ENCODE measurements at places on chromosomes 2 and 18.

- no peak for DNase-seq
These were observed 27.1 kb downstream of the MCFD2 start for GRCh38 chr2:46888421-46888952.

GRCh38 chr18:9823805-9824473 is 61.8 kb upstream of the TXNDC2 start:
- peak; percentile 58 for DNase-seq

GRCh38 chr2:150376553-150377335 is 110.7 kb downstream of the RND3 start:
- DNase-seq: no peak

DNA sequence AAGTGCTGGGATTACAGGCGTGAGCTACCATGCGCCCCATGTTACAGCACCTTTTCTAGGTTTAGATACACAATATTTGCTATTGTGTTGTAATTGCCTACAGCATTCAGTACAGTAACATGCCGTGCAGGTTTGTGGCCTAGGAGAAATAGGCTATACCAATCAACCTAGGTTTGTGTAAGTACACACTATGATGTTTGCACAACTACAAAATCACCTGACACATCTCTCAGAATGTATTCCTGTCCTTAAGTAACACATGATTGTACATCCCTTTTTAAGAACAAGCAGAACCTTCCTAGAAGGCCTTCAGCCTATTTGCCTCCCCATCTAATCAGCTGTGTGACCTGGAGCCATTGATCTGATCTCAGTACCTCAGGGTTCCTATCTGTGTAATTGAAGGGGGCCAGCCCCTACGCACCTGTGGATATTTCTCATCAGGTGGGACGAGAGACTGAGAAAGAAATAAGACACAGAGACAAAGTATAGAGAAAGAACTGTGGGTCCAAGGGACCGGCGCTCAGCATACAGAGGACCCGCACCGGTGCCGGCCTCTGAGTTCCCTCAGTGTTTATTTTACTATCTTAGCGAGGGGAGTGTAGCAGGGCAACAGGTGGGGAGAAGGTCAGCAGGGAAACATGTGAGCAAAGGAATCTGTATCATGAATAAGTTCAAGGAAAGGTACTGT is 18.7 kb upstream of the TMBIM1 start:
- DNase-seq: no peak

DNA sequence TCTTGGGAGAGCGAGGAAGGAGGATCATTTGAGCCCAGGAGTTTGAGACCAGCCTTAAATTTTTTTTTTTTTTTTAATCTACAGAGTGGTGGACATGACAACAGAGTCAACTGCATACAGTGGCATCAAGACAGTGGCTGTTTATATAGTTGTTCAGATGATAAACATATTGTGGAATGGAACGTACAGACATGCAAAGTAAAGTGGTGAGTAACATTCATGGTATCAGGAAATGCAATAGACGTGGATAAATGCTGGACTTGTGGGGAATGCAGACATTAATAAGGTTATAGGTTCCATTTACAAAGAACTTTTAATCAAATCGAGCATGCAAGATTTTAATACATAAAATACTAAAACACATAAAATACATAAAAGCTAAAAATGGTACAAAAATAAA is 11.9 kb downstream of the WDR43 start:
- no peak for DNase-seq

GRCh38 chr2:179936654-179937053 is 70.4 kb downstream of the CWC22 start:
- peak; percentile 23 for DNase-seq

DNA sequence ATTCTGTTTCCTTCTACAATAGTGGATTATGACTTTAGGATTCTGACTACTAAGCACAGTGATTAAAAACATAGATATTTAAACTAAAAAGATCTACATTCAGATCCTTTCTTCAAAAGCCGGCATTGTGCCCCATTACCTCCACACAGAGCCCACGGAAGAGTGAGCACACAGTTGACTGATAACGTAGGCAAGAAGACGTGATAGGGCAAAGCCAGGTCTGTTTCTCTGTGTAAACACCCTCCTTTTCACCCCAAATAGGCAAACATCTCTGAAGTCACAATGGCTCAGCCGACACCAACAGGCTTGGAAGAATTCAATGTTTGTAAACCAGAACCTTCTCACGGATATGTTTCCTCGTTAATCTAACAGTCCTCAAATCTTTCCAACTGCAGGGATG is 302.9 kb downstream of the CMPK2 start:
- no peak for DNase-seq

DNA sequence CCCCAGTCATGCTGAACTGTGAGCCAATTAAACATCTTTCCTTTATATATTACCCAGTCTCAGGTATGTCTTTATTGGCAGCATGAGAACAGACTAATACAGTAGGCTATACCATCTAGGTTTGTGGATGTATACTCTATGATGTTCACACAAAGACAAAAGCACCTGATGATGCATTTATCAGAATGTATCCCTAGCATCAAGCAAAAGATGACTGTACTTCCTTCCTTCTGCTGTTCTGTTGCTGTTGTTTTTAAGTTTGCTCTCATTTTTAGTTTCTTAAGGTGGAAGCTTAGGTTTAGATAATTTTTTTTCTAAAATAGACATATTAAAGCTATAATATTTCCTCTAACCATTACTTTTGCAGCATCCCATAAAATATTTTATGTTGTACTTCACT is 12.4 kb downstream of the ZSCAN30 start:
- DNase-seq: no peak

GRCh38 chr2:241869087-241869961 is at the start of gene RTP5:
RTP5 (plus strand) TSS chr2:241869729; CDS start chr2:241869757, 28 bp downstream.
- DNase-seq: no peak

DNA sequence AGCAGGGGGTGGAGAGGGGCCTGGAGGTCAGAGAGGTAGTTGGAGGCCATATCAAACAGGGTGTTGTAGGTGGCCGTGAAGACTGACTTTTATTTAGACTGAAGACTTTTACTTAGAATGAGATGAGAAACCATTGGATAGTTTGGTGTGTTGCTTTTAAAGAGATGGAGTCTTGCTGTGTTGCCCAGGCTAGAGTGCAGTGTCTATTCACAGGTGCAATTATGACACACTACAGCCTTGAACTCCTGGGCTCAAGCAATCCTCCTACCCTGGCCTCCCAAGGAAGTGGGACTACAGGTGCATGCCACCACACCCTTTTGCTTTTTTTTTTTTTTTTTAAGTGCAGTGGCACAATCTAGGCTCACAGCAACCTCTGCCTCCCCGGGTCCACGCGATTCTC is 2.5 kb upstream of the LRPPRC start:
- DNase-seq: no peak

GRCh38 chr18:5839102-5839501 is 56.2 kb downstream of the TMEM200C start:
- no peak for DNase-seq

DNA sequence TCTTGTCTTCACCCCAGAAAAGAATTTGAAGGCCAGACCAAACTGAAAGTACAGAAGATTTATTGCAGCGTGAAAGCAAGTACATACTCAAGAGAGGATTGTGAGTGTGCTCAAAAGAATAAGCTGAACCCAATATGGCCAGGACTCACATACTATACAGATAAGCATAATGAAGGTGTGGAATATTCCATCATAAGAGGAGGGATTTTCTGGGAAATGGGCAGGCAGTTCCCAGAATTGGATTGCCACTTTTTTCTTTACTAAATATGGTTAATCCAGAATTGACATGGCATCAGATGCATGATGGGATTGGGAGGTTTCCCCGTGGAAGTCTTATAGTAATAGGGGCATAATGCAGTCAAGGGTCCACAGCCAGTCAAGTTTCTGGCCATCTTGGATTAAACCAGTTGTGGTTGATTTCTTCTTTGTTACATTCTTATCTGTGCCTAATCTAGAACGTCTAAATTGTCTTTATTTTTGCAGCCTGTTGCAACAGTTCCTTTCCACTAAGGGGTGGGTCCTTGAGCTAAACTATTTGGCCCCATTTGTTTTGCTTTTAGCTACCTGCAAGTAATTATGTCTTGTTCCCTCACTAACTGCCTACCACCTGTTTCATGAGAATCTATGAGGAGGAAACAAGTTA is 9.0 kb downstream of the SP140L start:
- DNase-seq: no peak

- no peak for DNase-seq
These were observed 44.0 kb upstream of the BIN1 start for GRCh38 chr2:127150996-127151395.

DNA sequence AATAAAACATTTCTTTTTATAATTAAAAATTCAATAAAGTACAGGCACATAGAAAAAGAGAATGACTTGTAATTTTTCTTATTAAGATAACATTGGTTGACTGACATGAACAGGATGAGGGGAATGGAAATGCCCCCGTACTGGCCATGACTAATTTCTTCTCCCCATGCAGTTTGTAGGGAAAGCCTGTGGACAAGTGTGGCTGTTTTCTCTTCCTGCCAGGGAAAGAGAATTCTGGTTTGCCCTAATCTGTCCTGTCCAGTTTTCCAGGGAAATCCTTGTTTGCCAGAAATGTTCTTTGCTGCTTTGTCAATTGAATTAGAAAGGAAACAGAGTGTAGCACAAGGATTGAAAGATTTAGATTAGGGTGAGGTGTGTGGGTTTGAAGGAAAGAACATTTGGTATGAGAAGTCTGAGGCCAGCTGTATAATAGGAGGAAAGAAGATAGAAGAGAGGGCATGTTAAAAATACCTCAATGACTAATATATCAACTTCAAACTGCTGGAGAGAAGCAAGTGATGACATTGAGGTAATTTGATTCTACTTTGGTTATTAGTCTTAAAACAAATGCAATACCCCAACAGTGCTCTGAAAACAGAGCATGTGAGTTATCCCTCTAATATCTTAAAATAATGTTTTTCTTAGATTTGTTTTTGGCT is 593.9 kb upstream of the ZNF804A start:
- no peak for DNase-seq

DNA sequence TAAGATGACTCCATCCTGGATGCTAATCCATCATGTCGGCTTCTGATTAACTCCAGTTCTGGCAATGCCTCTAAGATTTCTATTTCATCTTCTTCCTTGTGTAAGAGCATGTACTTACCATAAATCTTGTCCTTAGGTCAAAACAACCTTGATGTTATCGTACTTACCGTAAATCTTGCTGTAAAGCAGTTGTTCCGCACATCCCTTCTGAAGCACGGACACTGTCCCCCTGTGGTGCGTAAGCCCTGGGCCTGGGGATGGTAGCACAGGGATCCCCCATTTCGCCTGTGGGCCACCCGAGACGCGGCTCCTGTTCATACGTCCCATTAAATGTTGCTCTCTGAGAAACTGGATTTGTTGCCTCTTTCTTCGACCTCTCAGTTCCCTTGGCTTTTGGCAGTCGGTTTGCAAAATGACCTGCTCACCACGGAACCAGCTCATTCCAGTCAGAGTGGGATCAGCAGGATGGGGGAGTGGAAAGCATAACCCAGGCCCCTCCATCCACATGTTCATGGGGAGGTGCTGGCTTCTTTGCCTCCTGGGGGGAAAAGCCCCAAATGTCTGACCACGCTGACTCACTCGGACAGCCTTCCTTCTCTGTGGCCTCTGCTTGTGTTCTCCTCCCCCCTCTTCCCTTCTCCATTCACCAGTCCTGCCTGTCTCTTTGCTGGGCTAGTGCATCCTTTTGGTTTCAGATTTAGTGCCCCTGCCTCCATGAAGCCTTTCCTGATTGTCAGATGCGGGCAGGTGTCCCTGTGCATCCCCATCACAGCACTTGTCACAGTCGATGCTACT is 49.9 kb downstream of the RAB31 start:
- peak; percentile 4 for DNase-seq

GRCh38 chr18:58805467-58806187 is 59.0 kb upstream of the ZNF532 start:
- no peak for DNase-seq

DNA sequence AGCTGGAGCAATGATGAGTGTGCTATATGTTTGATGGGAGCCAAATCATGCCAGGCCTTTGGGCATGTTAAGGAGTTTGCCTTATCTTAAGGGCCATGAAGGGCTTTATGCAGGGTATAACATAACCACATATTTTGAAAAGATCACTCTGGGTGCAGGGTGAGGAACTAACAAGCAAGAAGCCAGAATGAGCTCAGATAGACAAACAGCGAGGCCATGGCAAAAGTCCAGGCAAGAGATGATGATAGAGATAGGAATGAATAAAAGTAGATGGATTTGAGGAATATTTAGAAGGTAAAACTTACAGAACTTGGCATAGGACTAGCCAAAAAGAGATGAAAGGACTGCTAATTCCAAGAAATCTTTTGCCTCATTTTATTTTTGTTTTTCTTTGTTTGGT is 6.7 kb downstream of the GALNT3 start:
- peak; percentile 37 for DNase-seq

- no peak for DNase-seq
These were observed 676.6 kb downstream of the TDRD15 start for GRCh38 chr2:21800356-21800755.

DNA sequence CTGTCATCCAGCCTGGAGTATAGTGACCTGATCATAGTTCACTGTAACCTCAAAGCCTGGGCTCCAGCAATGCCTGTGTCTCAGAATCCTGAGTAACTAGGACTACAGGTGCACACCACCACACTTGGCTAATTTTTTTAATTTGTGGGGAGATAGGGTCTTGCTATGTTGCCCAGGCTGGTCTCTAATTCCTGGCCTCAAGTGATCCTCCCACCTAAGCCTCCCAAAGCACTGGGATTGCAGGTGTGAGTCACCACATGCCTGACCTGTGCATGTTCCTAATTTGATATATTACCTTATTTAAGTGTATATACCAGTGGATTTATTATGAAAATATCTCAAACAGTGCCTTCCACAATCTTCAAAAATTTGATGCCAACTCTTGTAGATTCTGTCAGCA is 123.6 kb upstream of the XIRP2 start:
- DNase-seq: no peak

- no peak for DNase-seq
These were observed 100.3 kb downstream of the KLHL29 start for GRCh38 chr2:23485261-23485660.

GRCh38 chr2:158366342-158366741 is 90.2 kb downstream of the CCDC148 start:
- DNase-seq: no peak

GRCh38 chr2:222907790-222908441 is 47.1 kb downstream of the ACSL3 start:
- DNase-seq: peak; percentile 22

GRCh38 chr2:224524657-224525056 is 60.5 kb downstream of the CUL3 start:
- DNase-seq: no peak

GRCh38 chr2:151760139-151760650 is 25.9 kb upstream of the NEB start:
- DNase-seq: no peak

DNA sequence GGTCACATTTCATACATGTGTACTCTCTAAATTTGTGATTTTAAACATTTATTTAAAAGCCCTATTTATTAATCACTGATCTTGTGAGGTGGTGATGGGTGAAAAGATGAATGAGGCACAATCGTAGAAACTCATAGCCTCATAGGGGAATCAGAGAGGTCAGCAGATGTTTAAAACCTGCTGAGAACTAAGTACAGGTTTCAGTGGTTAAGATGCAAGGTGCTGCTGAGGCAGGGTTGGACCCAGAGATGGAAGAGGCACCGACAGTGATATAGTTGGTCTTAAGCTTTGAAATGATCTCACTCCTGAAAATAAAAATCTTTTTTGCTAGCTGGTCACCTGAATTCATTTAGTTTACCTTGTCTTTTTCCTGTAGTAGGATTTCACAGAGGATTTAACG is 49.6 kb downstream of the LINC00305 start:
- no peak for DNase-seq

GRCh38 chr2:133788386-133788785 is 220.1 kb upstream of the NCKAP5 start:
- DNase-seq: no peak

- DNase-seq: no peak
These were observed 153.2 kb downstream of the HAUS1 start for GRCh38 chr18:46257366-46257765.

GRCh38 chr2:96830044-96830562 is 13.7 kb downstream of the ANKRD23 start:
- DNase-seq: no peak
